CD4-positive, alpha-beta T cell treated with Interleukin-4 for 1 hour (primary cell): ENCODE measurements at places on chromosomes 7 and 10.

- DNase-seq, result no peak
These were observed 54.8 kb downstream of the PPP1R17 start for GRCh38 chr7:31741852-31742251.

- no peak for DNase-seq
These were observed 131.1 kb downstream of the LRRC4 start for GRCh38 chr7:127900141-127900540.

DNA sequence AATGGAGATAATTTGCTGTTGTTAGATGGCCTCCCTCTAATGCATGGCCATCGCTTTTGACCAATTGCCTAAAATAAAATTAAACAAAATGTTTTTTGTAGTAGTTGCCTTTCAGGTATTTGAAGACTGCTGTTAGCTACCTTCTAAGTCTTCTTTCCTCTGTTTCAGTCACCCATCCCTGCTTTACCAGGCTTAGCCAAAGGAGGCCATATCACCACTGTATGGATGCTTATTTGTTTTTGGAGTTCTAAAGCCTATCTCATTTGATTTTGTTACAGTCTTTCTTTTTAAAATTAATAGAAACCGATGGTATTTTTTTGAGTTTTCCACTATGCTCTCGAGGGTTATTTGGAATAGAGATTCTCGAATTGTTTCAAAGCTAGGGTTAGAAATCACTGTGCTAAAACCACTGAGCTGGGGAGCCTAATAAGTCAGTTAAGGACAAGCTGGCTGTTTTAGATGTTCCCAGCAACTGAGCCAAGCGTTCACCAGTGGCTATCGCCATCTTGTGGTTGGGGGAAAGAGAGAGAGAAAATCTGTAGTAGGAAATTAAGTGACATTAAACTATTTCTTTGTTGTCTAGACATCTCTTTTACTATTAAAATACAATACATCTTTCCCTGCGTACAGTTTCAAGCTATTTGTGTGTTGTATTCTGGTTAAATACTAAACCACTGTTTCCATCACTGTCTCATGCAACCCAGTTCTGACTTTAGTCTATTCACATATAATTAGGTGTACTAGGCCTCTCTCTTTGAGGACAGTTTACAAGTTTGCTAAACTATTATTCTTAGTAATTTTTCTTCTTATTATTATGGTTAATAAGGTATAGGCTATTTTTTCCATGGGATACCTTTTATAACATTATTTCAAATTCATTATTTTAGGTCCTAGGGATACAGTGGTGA, 52.2 kb downstream of the GPR158 start:
- DNase-seq, result peak; percentile 1

DNA sequence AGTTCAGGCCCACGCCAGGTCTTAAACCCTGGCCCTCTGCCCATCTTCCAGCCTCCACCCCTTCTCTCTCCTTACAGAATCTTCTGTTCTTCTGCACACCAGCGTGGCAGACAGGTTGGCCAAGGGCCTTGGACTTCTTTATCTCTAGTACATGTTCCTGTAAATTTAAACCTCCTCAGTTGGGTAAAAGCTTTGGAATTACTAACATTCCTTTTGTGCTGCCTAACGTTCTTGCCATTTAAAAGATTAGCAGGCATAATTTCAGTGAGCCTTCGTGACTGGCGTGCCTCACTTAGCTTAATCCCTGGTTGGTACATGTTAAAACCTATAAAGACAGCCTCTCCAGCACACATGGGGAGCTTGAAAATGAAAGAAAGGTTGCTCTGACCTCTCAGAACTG, 192.2 kb downstream of the CUX1 start:
- no peak for DNase-seq

DNA sequence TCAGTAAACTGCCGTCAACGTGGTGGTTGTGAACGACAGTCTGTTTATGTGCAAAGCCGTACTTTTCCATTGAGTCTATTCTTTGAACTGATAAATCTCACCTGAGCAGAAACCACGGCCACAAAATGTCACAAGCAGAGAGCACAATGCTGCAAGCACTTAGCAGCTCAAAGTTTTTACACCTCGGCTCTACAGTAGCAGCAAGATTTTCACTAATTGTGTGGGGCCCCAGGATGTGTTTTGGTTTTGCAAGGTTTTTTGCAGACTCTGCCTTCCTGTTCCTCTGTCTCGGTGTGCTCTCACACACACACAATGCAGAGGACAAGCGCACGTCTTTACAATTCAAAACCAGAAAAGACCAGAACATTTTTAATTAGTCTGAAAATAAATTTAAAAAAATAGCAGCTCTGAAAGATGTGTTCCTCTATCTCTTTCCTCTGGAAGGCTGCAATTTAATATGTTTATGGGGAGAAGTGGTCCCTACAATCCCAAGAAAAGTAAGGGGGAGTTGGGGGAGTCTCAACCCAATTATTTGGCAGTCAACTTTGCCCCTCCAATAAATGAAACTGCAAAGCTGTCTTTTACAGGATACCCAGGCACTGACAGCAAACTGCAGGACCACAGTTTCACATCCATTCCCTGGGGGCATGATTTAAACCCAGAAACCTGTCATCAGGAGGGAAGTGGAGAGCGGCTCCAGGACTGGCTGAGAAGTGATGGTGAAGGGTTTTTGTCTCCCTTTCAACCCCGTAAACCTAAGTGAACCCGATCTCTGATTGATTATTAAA, 73.8 kb upstream of the SFMBT2 start:
- peak; percentile 73 for DNase-seq
